Spleen (tissue), 13 donors: ENCODE measurements at places on chromosomes 4 and X. TPM values are rescaled to one million over a fixed set of nuclear protein-coding genes. Genes with fewer than 3 reads are reported as not detected.

Gene NOX1
- total RNA-seq, result not detected

Gene STBD1
- 2.9 TPM for total RNA-seq

Gene GTPBP6
- total RNA-seq, result 50.4 TPM

Gene CYLC1
- not detected for total RNA-seq

Gene PABPC1L2B
- total RNA-seq, result 0.20 TPM

Gene ENPP6
- 0.79 TPM for total RNA-seq

Gene GPR143
- total RNA-seq, result not detected

Gene TEX11
- 1.2 TPM for total RNA-seq

- no peak for DNase-seq
These were observed 51.0 kb upstream of the CFAP47 start for GRCh38 chrX:35868501-35868900.

DNA sequence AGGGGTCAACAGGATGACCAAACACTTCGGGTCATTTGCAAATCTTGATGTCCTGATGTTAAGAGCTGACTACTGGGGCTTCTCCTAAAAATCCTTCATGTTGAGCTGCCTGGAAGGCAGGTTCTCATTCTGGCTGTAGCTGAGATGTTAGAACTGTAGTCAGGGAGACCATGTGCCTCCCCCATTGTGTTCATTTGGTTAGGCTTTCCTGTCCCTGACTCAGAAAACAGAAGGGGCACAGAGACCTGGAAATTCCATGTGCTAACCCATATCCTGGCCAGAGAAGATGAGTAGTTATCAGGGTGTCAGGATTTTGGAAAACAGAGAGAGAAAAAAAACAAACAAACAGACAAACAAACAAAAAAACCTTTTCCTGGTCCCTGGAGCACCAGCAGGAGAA, 177.5 kb downstream of the AR start:
- DNase-seq, result no peak

GRCh38 chr4:58456727-58457384, 1346.7 kb upstream of the IGFBP7 start:
- no peak for DNase-seq

DNA sequence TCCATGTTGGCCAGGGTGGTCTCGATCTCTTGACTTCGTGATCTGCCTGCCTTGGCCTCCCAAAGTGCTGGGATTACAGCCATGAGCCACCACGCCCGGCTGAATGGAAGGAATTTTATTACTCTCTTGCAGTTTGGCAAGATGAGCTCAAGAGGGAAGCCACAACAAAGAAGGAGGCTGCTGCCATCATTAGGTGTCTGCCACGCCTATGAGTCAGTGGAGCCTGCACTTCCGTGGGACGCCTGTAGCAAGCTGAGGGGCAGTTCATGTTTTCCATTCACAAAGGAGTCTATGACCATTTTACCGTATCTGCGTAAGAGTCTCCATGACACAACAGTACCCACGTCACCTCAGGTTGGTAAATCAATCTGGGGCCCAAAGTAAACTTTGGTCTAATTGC, 51.2 kb upstream of the CHRNA9 start:
- DNase-seq, result peak; percentile 82

DNA sequence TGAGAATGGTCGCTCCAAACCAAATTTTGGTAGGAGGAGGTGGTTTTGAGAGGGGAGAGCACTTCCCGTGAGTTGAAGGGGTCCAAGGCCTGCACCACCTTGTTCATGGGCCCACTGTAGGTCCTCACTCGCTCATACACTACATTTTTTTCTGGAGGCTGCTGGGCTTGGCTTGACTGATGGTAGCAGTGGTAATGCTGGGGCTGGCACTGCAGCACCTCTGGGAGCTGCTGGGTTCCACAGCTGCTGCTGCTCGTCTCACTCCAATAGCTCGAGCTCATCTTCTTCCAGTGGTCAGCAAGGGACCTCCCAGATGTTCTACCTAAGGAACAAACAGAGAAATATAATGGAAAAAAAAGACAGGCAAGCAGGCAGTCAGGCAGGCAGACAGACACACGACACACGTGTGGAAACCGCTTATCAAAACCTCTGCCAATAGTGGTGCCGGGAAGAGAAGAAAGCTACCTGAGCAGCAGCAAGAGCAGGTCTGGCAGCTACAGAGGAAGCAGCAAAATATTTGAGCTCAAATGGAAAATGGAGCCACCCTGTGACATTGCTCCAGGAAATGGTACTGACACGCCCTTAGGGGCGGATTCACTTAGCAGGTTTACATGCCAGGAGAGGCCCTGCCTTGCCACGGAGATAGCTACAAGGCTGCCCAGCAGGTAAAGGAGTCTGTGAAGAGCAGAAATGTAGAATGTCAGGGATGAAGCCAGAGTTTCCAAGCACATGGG, at the start of gene POF1B:
POF1B (minus strand) TSS at position 492 of the 734 bp plus-strand sequence; CDS start at position 281, 211 bp downstream.
- DNase-seq, result no peak

DNA sequence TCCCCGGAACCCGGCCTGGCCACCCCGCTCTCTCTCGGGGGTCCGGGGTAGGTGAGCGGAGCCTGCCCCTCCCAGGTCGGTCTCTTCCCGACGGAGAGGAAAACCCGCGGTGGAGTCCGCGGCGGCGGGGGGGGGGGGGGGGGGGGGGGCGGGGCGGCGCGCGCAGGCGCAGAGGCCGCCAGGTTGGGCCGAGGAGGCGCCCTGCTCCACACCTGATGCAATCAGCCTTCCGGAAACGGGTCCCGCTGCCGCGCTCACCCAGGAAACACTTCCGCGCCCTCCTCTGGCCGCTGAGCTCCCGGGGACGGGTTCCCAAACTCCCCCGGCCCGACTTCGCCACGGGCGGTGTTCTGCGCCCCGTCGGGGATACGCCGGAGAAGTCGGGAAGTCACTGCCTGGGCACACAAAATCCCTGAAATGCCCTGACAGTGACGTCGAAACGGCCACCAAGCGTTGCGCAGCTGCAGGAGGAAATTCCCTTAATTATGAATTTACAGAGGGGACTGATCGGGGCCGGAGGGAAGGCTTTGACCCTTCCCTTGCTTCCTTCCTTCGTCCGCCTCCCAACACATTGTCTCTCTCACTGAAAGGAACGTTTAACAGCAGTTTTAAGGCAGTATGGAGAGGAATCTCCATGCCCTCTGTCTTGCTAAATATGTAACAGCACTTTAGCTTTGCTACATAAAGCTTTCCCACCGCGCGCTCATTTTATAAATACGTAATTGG, 2.1 kb upstream of the APBB2 start:
- peak; percentile 81 for DNase-seq

- DNase-seq, result no peak
These were observed 43.2 kb downstream of the PGRMC2 start for GRCh38 chr4:128244379-128244778.

DNA sequence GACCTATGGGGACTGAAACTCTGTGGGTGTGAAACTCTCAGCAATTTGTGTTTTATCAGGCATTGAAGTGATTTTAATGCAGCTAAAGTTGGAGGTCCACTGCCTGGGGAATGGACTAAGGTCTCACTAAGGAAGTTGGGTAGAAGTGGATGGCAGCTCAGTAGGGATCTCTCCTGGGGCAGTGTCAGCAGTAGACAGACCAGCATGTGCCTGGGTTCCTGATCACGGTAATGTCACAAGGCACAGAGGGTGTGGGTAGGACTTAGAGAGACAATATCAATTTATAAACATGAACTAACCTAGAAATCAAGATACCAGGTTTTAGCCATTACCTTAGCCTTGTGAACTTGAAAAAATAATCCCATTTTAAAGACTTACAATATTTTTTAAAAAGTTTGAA, 380.3 kb upstream of the LCORL start:
- DNase-seq, result no peak

DNA sequence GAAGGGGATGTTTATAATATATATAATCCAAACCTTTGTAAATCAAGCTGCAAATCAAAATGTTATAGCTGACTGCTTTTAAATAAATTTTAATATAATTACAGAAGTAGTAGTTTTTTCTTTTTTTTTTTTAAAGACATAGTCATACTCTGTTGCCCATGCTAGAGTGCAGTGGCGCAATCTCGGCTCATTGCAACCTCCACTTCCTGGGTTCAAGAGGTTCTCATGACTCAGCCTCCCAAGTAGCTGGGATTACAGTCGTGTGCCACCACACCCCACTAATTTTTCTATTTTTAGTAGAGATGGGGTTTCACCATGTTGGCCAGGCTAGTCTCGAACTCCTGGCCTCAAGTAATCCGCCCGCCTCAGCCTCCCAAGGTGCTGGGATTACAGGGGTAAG, 178.7 kb downstream of the FBXW7 start:
- no peak for DNase-seq

- DNase-seq, result no peak
These were observed 42.3 kb downstream of the NSG1 start for GRCh38 chr4:4428966-4429875.

- no peak for DNase-seq
These were observed 115.4 kb upstream of the ESX1 start for GRCh38 chrX:104370089-104370488.

- DNase-seq, result no peak
These were observed 50.0 kb downstream of the SLC7A11 start for GRCh38 chr4:138192113-138192512.

- peak; percentile 37 for DNase-seq
These were observed 904.9 kb upstream of the EPHA5 start for GRCh38 chr4:66575008-66575696.

GRCh38 chr4:107666134-107666533, 53.9 kb downstream of the PAPSS1 start:
- DNase-seq, result no peak

DNA sequence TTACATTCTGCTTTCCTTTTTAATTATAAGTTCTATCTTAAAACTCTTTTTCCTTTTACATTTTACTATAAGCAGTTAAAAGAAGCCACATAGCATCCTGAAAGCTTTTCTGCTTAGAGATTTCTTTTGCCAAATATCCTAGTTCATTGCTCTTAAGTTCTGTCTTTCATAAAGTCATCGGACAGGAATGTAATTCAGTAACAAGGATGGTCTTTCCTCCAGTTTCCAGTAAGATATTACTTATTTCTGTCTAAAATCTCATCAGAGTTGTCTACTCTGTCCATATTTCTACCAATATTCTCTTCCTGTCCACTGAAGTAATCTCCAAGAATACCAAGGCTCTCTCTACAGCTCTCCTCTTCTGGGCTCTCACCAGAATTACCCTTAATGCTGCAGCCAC, 37.5 kb upstream of the ADH1C start:
- no peak for DNase-seq

GRCh38 chr4:46818604-46819003, 90.4 kb downstream of the COX7B2 start:
- DNase-seq, result no peak

DNA sequence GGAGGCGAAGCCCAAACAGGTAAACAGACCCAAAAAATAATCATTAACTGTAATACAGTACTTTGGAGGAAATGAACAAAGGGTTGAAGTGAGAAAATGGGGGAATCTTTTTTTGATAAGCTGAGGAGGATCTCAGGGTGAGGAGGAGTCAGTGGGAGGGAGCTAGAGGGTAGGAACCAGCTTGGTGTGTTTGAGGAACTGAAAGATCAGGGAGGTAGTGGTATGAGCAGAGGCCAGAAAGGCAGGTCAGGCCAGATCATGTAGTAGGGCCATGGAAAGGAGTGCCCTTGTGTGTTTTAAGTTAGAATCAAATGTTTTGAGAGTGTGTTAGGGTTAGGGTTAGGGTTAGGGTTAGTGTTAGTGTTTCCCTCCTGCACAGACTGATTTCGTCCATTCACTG, 48.8 kb downstream of the PPP2R2C start:
- DNase-seq, result no peak

GRCh38 chrX:110987292-110987691, 108.7 kb upstream of the PAK3 start:
- DNase-seq, result no peak

GRCh38 chr4:82354788-82355187, 19.0 kb downstream of the HNRNPD start:
- no peak for DNase-seq

DNA sequence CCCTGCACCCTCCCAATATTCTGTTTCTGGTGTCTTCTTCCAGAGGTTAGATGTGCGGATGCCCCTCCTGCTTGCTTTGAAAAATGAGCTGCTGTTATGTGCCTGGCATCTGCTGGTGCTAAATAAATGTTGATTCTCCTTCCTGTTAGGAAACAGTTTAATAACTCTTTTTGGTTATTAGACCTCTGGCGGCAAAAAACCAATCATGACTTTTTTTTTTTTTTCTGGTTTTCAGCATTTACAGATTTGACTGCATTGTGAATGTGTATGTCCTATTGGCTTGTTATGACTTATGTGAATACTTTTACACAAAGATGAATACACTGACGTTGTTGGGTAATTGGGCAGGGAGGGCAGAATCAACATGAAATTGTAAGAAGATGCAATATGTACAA, 13.6 kb upstream of the TMEM156 start:
- DNase-seq, result no peak

DNA sequence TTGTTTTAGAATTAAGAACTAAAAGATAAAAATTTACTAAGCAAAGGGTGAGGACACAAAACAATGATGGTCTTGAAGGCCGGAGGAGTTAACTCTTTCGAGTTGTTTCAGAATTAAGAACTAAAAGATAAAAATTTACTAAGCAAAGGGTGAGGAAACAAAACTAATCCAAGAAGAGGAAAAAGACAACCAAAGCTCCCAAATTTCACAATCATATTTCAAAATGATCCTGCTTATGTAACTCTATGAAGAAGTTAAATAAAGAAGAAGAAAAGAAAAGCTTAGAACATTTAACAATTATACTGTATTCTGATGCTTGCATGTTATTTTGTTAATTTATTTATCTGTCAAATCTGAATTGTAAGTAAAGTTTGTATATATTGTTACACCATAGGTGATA, 154.8 kb upstream of the SLIT2 start:
- no peak for DNase-seq
